Activated T-cell treated with anti-CD3 and anti-CD28 coated beads, Interleukin-2, amount 50 U/mL, for 24 hours (primary cell): ENCODE measurements at places on chromosomes 13 and 19.
A peak's percentile ranks its signal among the peaks of the same experiment; 100 is the strongest.

DNA sequence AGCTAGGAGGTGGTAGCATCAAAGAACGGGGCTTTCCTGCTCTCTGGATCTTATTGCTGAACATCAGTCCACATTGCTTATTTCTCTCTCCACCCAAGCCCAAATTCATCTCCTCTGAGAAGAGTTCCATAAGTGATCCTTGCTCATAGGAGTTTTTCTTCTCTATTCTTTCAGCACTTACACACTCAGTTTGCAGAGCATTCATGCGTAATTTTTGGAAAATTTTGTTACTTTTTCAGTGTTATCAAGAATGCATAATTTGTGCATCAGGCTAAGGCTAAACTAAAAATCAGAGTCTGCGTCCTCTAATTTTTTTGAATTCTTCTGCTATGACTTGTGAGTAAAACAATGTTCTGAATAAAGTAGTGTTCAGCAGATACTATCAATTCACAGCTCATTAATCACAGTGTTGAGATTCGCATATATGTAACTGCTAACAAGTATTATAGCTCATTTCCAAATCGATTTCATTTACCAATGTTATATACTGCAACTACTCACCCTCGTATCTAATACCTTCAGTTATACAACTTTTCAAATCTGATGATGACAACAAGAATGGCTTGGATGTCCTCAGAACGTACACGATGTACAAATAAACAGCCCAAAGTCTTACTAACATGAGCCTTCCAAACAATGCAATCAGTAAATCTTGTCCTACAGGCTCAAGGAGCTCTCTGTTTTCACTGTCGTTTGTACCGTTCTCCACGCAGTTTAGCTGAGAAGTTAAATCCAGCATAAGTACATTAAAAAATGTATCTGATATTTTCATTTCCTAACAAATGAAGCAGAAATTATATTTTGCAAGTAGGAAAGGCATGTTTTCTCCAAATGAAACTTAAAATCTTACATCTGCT lies 36.4 kb upstream of the STARD13 start:
- no peak for DNase-seq

DNA sequence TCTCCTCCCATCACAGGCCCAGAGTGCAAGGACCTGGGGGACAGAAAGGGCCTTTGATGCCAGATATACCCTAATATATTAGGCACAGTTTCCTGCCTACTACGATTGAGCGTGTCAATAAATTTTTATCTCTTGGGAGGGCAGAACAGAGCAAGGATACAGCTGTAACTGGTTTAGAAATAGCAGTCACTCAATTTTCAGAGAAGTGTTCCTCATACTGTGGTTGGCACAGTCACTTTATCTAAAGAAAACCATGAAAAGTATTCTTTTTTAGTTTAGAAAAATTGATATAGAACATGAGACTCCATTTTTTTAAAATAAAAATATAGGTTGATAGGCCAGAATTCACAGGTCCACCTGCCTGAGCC lies 460 bp upstream of the ZNF155 start:
- DNase-seq: no peak

DNA sequence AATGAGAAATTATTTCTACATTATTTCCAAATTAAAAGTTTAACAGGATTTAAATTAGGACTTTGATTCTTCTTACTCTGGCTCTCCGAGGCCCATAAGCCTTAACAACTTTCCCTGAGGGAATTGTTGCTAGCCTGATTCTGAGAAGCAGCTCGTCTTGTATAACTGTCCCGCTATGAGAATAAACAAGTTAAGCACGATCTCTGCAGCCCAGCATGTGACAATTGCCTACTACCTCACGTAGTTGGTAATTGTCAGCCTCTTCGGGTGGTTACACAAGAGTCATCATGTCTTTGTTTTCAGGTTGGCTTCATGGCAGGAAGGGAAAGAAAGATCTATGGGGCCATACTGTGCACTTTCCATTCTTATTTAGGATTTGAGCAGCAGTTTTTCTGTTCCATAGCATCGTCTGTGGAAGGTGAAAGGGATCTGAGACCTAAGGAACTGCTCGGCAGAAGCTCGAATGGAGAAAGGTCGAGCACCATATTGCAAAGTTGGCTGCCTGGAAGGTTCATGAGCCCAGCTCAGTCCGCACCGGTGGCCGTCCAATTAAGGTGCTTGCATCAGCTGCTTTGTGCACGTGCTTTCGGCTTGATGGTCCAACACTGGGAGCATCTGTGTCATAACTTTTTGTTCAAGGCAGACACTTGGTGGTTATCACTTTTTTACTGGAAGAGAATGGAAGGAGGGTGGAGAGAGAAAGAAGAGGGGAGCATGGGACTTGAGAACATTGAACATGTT lies 1.8 kb upstream of the STARD13 start:
- DNase-seq: no peak

DNA sequence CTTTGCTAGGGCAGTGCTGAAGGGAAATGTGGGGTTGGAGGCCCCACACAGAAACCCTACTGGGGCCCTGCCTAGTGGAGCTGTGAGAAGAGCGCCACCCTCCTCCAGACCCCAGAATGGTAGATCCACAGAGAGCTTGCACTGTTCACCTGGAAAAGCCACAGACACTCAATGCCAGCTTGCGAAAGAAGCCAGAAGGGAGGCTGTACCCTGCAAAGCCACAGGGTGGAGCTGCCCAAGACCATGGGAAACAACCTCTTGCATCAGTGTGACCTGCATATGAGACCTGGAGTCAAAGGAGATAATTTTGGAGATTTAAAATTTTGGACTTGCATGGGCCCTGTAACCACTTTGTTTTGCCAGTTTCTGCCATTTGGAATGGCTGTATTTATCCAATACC lies 615.4 kb upstream of the MIR17HG start:
- no peak for DNase-seq

GRCh38 chr13:95536632-95537241 lies 15.8 kb upstream of the CLDN10 start:
- no peak for DNase-seq

DNA sequence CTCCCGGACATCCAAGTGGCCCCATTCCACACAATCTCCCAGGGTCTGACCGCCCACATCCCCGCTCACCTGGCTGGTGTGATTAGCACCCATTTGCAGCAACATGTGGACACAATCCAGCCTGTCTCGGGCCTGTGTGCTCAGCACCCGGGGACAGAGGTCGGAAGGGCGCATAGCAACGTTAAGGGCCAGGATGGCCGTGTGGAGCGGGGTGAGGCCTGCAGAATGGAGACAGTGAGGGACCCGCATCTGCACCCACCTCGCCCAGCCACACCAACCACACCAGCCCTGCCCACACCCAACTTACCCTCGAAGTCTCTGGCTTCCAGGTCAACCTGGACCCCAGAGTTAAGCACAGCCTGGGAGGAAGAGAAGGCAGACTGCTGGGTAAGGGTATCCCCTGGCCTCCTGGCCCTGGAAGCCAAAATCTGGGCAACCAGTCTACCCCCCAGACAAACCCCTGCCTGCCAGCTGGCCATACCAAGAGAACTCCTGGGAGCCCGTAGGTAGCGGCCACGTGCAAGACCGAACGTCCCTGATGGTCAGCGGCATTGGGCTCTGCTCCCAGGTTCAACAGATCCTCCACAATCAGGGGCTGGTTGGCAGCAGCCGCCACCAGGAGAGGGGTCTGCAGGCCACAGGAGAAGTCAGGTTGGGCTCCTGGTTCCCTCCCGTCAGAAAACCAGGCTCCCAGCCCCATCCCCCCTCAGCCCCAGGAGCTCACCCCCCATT lies 4.3 kb downstream of the NFKBID start:
- DNase-seq: no peak

DNA sequence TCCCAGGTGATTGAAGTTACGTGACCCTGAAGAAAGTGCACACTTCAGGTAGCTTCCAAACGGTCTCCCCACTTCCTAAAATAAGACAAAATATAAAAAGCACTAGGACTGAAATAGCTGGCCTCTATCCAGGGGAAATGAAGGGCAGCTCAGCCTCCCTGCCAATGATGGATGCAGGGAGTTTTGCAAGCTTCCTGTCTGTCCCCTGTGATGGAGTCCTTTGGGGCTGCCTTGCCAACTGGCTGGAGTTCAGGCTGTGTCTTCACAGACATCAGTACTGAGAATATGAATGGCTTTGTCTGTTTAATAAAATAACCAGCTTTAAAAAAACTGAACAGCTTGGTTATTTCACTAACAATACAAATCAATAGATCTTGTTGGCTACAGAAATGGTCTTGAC lies 101.4 kb upstream of the GPR12 start:
- DNase-seq: no peak

DNA sequence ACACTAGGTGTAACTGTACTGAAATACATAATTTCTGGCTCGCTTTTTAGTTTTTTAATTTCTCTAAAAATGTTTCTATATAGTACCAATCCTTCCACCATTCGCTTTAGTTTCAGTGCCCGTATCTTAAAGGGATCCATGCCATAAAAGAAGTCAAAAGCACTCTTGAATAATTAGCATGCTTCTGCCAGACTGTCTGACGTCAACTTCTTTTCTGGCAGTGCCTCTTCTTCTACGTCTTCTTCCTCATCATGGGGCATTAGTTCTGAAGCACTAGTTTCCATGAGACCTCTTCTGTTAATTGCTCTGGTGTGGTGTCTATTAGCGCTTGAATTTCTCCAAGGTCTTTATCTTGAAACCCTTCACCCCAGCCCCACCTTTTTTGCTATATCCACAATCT lies 93.8 kb upstream of the DOCK9 start:
- DNase-seq: no peak

GRCh38 chr13:31192306-31192705 lies 7.5 kb upstream of the B3GLCT start:
- DNase-seq: no peak

DNA sequence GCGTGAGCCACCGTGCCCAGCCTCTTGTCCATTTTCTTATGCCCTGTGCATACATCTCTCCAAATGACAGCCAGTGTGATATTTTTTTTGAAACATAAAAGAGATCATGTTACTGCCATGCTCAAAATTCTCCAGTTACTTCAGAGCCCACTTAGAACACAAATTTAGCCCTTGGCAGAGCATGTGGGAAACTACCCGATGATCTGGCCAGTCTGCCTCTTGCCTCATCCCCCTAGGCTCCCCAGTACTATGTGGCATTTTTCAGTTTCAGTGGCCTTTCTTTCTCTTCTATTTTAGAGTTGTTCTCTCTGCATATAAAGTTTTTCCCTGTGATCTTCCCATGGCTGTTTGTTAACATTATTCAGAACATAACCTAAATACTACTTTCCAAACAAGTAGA lies 323.0 kb downstream of the GPC5 start:
- no peak for DNase-seq

GRCh38 chr19:17950310-17951156 lies 16.4 kb upstream of the KCNN1 start:
- peak; percentile 54 for DNase-seq

GRCh38 chr13:20403826-20404225 lies 121.8 kb downstream of the CRYL1 start:
- DNase-seq: peak; percentile 14

- no peak for DNase-seq
These were observed 8.9 kb upstream of the RSPH6A start for GRCh38 chr19:45824041-45824471.

DNA sequence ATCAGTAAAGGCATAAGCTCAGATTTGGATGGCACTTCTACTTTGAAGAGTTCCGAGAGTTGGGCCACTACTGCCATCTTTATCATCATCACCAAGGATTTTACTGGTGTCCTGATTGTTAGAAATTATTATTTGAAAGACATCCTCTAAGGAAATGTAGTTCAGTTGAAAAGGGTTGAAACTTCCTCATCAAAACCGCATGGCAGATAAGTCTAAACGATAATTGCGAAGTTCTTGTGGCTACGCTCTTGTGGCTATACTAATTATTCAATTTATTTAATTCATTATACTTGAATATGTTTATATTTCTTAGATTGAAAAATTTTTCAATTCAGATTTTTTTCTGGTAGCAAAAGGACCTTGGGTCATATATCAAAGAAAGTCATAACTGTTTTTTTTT lies 22.4 kb downstream of the TNFRSF19 start:
- DNase-seq: no peak

- DNase-seq: no peak
These were observed 31.0 kb upstream of the KATNAL1 start for GRCh38 chr13:30338331-30338851.
